ENCODE measurements at places on chromosomes 3 and 15.
A peak's percentile ranks its signal among the peaks of the same experiment; 100 is the strongest.

DNA sequence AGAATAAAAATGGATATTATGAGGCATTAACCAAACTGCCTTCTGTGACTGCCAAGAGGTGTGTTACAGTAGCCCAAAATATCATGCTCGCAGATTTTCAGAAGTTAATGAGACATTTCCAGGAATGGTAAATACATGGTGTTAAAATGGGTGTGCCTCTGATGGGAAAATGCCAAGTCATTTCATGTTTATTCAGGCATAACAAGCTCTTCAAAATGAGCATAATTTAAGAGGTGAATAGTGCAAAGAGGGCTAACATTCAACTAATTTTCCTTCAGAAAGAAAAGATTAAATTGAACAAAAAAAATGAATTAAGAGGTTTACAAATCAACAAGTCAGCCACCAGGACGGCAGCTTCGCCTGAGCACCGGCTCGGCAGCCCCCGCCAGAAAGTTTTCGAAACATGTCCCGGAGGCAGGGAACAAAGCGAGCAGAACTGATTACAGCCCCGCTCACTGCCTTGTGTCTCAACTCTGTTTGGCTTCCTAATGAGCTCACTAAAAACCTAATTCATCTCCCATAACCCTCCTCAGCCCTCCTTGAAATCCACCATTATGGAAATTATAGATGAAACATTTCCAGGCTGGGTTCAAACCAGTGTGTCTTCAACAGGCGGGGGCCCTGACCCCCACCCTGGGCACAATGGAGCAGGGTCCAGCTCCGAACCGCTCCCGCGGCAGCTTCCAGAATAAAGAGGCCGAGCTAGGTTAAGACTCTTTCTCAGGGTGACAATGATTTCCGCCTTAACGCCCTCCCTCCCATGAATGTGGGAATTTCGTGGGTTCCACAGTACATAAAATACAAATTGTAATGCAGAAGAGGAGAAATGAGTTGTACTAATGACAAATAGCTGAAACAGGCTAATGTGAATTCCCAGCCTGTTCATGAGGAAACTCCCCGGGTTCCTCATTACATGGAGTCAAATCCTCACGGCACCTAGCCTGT, 43.9 kb downstream of the MEIS2 start:
- H3K27ac ChIP-seq, result no peak overlapping the region
- DNase-seq, result no peak
- H3K4me1 ChIP-seq, result peaks cover 9% of the 10 kb centered on the region
- H3K4me3 ChIP-seq, result no peak overlapping the region
- no peaks in the 10 kb centered on the region for H3K36me3 ChIP-seq
- no peaks in the 10 kb centered on the region for H3K27me3 ChIP-seq

DNA sequence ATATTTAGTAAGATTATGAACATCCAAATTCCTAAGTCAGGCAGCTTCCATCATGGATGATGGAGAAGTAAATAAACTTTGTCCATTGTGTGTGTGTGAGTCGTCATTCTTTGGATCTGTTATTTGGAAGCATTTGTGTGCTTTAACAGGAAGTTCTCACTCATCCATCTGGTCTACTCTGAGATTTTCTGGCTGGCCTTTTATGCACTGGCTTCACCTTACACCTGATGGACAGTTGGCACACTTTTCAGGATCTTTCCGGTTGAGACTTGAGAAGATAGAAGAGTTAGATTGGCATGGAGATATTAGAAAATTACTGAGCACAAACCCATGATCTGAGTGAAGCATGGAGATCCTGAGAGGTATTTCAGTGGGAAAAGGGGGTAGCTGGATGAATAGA, 12.6 kb downstream of the SYNPR start:
- no peak for DNase-seq
- H3K4me1 ChIP-seq, result no peaks in the 10 kb centered on the region
- H3K27me3 ChIP-seq, result no peaks in the 10 kb centered on the region

DNA sequence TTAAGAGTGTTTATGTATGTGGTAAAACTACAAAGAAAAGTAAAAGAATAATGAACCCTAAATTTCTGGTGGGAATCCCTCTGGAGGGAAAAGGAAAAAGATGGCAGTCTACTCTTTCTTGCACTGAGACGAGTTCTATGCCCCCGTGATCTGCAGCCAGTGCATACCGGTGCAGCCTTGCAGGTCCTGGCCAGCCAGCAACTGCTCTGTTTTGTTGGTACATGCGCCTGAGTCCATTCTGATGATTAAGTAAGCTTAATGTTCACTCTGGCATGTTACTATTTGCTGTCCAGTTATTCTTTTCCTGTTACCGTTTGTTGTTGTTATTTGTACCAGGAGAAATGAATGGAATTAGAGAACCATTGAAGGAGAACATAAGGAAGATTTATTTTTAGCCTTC, 95.1 kb upstream of the TMC3 start:
- no peak for DNase-seq
- no peak overlapping the region for H3K4me3 ChIP-seq
- no peaks in the 10 kb centered on the region for H3K36me3 ChIP-seq
- no peaks in the 10 kb centered on the region for H3K27me3 ChIP-seq
- no peaks in the 10 kb centered on the region for H3K4me1 ChIP-seq

DNA sequence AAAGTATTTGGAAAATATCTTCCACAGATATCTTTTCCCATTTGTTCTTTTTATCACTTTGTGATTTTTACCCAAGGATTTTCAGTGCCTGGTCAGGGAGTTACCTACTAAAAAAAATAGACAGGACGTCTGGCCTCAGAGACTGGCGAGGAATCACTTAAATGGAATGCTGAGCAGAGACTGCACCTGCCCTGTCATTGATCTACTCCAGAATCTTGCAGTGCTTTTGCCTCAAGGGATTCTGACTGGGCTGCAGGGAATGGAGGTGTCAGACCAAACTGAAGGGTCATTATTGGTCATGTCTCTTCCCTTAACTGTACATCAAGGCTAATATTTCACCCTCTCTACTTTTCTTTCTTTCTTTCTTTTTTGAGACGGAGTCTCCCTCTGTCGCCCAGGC, 12.1 kb upstream of the RYR3 start:
- H3K27ac ChIP-seq, result no peak overlapping the region
- no peak overlapping the region for H3K4me3 ChIP-seq
- no peaks in the 10 kb centered on the region for H3K36me3 ChIP-seq
- H3K27me3 ChIP-seq, result no peaks in the 10 kb centered on the region

DNA sequence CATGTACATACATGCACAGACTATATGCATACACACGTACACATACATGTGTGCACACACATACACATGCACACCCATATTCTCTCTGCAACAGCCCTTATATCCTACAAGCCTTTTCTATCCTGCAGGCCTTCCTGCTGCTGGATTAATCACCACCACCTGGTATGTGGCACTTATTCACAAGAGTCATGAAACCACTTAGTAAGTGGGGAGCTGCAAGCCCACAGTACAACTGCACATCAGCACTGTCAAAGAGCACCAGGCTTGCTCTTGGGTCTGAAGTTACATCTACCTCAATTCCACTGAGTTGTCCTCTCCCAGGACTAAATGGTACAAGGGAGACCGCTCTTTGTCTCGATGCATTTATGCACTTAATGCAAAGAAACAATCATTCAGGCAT, 233.2 kb downstream of the KLF13 start:
- no peaks in the 10 kb centered on the region for H3K36me3 ChIP-seq
- no peak overlapping the region for H3K4me3 ChIP-seq
- no peaks in the 10 kb centered on the region for H3K4me1 ChIP-seq
- H3K27me3 ChIP-seq, result peaks cover 1% of the 10 kb centered on the region
- DNase-seq, result no peak

DNA sequence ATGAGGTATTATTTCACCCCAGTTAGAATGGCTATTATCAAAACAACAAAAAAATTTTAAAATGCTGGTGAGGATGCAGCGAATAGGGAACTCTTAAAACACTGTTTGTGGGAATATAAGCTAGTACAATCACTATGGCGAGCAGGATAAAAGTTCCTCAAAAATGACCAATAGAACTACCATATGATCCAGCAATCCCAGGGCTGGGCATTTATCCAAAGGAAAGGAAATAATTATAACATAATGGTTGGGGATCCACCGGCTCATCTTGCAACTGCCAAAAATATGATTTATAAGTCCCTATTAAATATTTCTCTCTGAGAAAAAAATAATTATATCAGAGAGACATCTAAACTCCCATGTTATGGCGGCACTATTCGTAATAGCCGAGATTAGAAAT, 127.6 kb upstream of the MME start:
- no peak overlapping the region for H3K4me3 ChIP-seq
- no peaks in the 10 kb centered on the region for H3K4me1 ChIP-seq
- H3K36me3 ChIP-seq, result no peaks in the 10 kb centered on the region
- H3K27ac ChIP-seq, result no peak overlapping the region

- H3K36me3 ChIP-seq, result peaks cover 42% of the 10 kb centered on the region
- no peak for DNase-seq
- H3K27me3 ChIP-seq, result peaks cover 7% of the 10 kb centered on the region
- H3K4me1 ChIP-seq, result peaks cover 52% of the 10 kb centered on the region
Observed at GRCh38 chr15:65577129-65577996, 33.6 kb downstream of the INTS14 start.

- H3K4me3 ChIP-seq, result no peak overlapping the region
- no peak overlapping the region for H3K27ac ChIP-seq
- peak; percentile 75 for DNase-seq
- H3K36me3 ChIP-seq, result peaks cover 6% of the 10 kb centered on the region
- peaks cover 14% of the 10 kb centered on the region for H3K4me1 ChIP-seq
- H3K27me3 ChIP-seq, result peaks cover 3% of the 10 kb centered on the region
Observed at GRCh38 chr3:69410301-69410700, 24.4 kb upstream of the FRMD4B start.

DNA sequence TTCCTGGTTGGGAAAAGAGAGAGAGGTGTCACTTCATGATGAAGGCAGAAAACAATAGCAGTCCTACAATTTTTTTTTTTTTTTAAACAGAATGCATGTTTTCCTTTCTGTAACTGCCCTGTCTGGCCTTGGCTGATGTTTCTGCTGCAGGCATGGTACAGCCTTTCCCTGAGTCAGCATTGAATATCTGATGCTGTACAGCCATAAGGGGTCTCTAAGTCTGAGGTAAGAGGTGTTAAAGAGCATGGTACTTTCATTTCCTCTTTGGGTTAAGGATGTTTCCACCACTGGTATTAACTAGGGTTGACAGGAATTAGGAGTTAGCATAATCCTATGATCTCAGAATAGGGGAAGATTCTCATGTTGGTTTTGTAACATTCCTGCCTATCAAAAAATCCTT, 147.4 kb downstream of the CHST2 start:
- no peak overlapping the region for H3K4me3 ChIP-seq
- no peaks in the 10 kb centered on the region for H3K4me1 ChIP-seq
- H3K27ac ChIP-seq, result no peak overlapping the region
- H3K27me3 ChIP-seq, result peaks cover 2% of the 10 kb centered on the region

DNA sequence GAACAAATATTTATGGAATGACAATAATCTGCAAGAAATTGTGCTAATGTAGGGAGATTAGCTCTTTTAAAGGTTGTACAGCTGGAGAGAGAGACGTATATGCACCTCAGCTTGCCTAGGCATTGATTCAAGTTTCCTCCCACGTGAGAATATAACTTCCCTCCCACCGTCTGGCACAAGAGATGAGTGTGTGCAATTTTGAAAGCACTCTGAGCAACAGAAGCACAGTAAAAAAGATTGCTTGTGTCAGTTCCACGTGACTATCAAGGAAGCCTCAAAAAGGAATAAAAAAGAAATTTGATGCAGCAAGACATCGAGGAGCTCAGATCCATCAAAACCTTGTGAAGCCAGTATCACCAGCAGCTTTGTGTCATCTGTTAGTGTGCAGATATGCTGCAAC, 435.3 kb downstream of the TUSC7 start:
- no peaks in the 10 kb centered on the region for H3K36me3 ChIP-seq
- peaks cover 23% of the 10 kb centered on the region for H3K4me1 ChIP-seq
- no peak overlapping the region for H3K4me3 ChIP-seq
- H3K27me3 ChIP-seq, result peaks cover 2% of the 10 kb centered on the region

GRCh38 chr3:105253225-105253624, 113.5 kb upstream of the ALCAM start:
- no peaks in the 10 kb centered on the region for H3K27me3 ChIP-seq
- no peak overlapping the region for H3K4me3 ChIP-seq
- peaks cover 6% of the 10 kb centered on the region for H3K36me3 ChIP-seq
- H3K27ac ChIP-seq, result no peak overlapping the region
- no peaks in the 10 kb centered on the region for H3K4me1 ChIP-seq

- H3K36me3 ChIP-seq, result no peaks in the 10 kb centered on the region
- peak; percentile 13 for DNase-seq
- no peak overlapping the region for H3K4me3 ChIP-seq
- peaks cover 19% of the 10 kb centered on the region for H3K4me1 ChIP-seq
- H3K27me3 ChIP-seq, result peaks cover 4% of the 10 kb centered on the region
Observed at GRCh38 chr15:29612096-29612495, 210.2 kb downstream of the TJP1 start.

GRCh38 chr3:170760174-170760526, 109.8 kb downstream of the RPL22L1 start:
- H3K4me1 ChIP-seq, result peaks cover 17% of the 10 kb centered on the region
- no peak for DNase-seq
- H3K36me3 ChIP-seq, result no peaks in the 10 kb centered on the region
- H3K4me3 ChIP-seq, result no peak overlapping the region
- no peak overlapping the region for H3K27ac ChIP-seq

- H3K36me3 ChIP-seq, result no peaks in the 10 kb centered on the region
- no peaks in the 10 kb centered on the region for H3K27me3 ChIP-seq
- no peak overlapping the region for H3K27ac ChIP-seq
- H3K4me3 ChIP-seq, result no peak overlapping the region
- H3K4me1 ChIP-seq, result peaks cover 4% of the 10 kb centered on the region
Observed at GRCh38 chr3:155747946-155748290, 3.0 kb upstream of the PLCH1 start.

DNA sequence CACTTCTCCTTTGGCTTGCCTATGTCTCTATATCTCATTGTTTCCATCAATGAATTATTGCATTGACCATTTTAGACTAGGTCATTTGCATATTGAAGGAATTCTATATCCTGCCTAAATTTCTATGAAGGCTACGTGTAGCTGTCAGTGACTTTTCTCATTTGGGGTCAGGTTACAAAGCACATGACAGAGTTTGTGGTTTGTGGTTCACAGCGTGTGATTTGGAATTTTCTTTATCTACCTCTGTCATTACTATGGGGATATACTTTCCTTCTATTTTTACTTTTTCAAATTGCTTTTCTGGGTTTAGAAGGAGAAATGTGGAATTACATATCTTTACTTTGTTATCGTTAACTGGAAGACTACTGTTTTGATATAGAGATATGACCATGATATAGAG, 317.3 kb upstream of the CFAP20DC start:
- H3K27me3 ChIP-seq, result no peaks in the 10 kb centered on the region
- H3K27ac ChIP-seq, result no peak overlapping the region
- DNase-seq, result no peak
- no peak overlapping the region for H3K4me3 ChIP-seq
- H3K4me1 ChIP-seq, result peaks cover 15% of the 10 kb centered on the region

All from endothelial cell (in vitro differentiated cells).